ENCODE measurements at places on chromosomes 5 and 9. TPM values are rescaled to one million over a fixed set of nuclear protein-coding genes. Genes with fewer than 3 reads are reported as not detected.

DNA sequence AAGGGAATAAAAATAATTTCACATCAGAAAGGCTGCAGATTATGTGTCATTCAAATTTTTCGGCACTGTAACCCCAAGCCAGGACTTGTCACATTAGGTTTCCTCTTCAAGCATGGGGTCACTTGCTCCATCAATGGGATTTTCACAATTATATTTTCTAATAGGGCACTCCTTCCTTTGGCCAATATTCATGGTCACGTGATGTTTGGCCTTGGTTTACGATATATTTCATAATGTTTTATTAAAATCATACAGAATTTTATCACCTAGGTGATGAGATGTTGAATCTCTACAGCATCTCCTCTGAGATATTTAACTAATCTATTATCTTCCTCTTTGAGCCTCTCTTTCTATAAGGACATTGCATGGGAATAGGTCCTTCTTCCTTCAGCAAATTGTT, 523.5 kb upstream of the SEMA6A start:
- H3K27ac ChIP-seq, result no peak overlapping the region
- H3K27me3 ChIP-seq, result no peaks in the 10 kb centered on the region
- no peaks in the 10 kb centered on the region for H3K36me3 ChIP-seq
- no peak overlapping the region for H3K4me3 ChIP-seq

The ZNF483 gene
- total RNA-seq, result 37.1 TPM

- H3K36me3 ChIP-seq, result no peaks in the 10 kb centered on the region
- DNase-seq, result no peak
- no peak overlapping the region for H3K4me3 ChIP-seq
- H3K4me1 ChIP-seq, result no peaks in the 10 kb centered on the region
- H3K27ac ChIP-seq, result no peak overlapping the region
These were observed 127.9 kb downstream of the PIK3R1 start for GRCh38 chr5:68343421-68343826.

- H3K36me3 ChIP-seq, result no peaks in the 10 kb centered on the region
- no peak for DNase-seq
- no peak overlapping the region for H3K27ac ChIP-seq
- no peaks in the 10 kb centered on the region for H3K27me3 ChIP-seq
- H3K4me1 ChIP-seq, result peaks cover 8% of the 10 kb centered on the region
- H3K4me3 ChIP-seq, result no peak overlapping the region
These were observed 109.7 kb upstream of the RETREG1 start for GRCh38 chr5:16726538-16726946.
